Substantia nigra (tissue), 51 donors: ENCODE measurements at places on chromosomes 1 and 21.

DNA sequence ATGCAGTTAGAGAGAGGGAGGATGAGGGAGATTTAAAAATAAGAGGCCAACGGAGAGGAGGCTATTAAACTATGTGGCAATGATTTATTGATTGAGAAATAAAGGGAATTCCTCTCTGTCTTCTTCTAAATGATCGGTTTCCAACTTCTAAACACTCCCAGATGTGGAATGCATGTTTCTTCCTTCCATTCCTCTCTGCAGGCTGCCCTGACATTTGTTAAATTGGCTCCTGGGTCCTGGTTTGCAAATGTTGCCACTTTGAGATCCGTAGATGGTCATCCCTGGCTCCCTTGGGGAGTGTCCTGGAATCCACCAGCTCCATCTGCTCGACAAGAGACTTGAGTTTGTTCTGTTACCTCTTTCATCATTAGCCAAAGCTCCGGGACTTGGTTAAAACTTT lies 10.3 kb upstream of the C1orf198 start:
- no peak for DNase-seq

DNA sequence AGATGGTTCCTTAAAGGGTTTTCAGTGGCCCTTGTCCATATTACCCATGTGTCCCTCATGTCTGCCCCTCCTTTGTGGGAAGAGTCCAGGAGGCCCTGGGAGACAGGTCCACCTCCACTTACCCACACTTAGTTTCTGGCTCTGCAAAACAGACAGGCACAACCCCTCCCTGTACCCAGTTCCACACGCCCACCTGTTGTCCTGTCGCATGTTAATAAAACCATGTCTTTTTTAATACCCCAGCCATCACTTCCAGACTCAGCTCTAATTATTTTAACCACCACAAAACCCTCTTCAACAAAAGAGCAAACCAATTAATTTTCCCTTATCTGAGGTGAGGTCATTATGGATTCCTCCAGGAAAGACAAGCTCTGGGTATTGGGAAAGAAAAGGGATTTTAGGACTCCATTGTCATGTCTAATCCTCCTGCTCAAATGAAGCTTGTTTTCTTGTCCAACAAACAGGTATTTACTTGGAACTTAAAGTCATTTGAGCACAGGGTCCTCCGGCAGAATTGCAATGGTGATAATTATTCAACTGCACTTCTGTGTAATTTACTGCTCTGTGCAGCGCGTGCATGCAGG lies 68.9 kb downstream of the CCDC185 start:
- DNase-seq = no peak

- no peak for DNase-seq
These were observed 192.0 kb downstream of the SDCCAG8 start for GRCh38 chr1:243447844-243448243.

- no peak for DNase-seq
These were observed 3.7 kb downstream of the KNCN start for GRCh38 chr1:46547481-46548383.

DNA sequence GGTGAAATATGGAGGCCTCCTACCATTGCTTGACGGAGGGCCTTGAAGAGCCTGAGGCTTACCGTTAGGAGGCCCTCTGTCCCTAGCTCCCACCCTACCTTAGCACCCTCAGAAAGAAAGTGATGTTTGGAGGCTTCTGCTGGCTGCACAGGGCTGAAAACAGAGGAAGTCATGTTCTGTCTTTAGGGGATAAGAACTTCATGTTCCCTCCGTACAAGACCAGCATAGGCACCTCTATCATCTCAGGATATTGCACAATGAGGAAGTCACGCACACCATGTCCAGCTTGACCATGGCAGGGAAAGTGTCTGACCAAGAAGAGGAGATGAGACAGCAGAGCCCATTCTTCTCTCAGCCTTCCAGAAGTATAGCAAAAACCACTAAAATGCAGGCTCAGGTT lies 13.8 kb downstream of the ADORA3 start:
- no peak for DNase-seq

DNA sequence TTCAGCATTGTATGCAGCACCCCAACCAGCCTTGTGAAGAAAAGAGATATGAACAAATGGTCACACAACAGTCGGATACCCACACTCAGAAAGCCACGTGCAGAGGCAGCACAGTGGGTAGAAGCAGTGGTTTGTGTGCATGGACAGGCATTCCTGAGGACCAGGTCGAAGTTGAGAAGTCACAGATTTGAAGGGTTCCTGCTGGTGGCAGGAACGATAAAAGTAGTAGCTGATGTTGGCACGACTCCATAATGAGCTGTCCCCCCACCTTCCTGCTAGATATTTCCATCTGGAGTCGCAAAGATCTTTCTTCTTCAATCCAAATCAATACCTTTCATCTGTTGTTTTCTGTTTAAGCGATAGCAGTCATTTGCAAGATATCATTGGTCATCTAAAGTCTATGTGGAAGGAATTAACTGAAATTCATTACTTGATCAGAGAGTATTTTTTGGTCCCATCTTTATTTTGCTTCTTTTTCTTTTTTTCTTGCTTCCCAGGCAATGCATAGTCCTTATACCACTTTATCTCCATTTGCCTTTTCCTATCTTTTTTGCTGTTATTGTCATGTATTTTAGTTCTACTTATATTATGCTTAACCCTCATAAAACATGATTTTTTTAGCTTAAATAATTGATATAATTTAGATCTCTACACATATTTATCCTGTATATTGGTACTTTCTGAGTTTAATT lies 176.4 kb downstream of the DHRS3 start:
- DNase-seq = no peak

- DNase-seq = no peak
These were observed 11.5 kb upstream of the GJA8 start for GRCh38 chr1:147891088-147891487.

DNA sequence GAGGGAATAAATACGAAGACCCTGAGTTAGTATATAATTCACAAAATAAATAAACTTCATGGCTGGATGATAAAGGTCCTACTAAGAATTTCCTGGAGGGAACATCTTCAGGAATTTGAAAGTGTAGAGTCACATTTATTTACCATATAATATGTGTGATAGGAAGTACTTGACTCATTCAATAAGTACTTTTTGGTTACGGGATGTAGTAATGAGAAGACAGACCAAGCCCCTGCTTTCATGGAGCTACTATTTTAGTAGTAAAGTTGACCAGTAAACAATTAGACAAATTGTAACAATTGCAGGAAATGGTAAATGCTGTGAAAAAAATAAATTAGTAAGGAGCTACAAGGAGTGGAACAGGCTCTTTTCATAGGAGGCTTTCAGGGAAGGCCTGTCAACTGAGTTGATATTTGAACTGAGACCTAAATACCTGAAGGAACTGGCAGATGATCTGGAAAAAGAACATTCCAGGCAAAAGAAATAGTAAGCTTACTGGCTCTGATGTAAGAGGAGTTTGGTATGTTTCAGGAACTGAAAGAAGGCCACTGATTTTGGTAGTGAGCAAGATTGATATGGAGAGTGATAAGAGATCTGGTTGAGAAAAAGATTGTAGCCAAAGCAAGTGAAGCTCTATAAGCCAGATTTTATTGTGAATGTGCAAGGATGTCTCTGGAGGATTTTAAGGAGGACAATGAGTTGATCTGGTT lies 36.2 kb downstream of the CAMSAP2 start:
- DNase-seq = no peak

DNA sequence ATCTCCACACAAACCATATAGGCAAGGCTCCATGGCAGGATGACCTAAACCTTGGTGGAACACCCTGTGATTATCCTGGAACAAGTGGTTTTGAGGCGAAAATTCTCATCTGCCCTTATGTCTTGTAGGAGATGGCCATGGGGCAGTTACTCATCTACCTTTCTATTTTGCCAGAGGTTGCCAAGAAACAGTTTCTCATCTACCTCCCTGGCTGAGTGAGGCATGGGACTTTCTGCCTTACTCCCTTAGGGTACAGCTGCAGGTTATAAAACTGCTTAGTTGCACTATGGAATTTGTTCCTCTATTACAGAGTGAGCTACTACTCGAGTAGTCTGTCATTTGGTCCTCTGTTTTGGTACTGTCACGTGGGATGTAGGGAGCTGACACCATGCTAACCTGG lies 31.3 kb upstream of the GUCA2A start:
- DNase-seq = no peak

DNA sequence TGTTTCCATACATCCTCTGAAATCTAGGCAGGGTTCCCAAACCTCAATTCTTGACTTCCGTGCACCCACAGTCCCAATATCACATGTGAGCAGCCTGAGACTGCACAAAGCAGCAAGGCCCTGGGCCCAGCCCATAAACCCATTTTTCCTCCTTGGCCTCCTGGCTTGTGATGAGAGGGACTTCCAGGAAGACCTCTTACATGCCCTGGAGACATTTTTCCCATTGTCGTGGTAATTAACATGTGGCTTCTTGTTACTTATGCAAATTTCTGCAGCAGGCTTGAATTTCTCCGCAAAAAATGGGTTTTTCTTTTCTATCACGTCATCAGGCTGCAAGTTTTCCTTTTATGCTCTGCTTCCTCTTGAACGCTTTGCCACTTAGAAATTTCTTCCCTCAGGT lies 3.3 kb upstream of the PIGK start:
- DNase-seq = no peak

GRCh38 chr1:33147997-33148314 lies 33.9 kb downstream of the TRIM62 start:
- no peak for DNase-seq

GRCh38 chr1:64701071-64701470 lies 43.8 kb upstream of the RAVER2 start:
- DNase-seq = no peak

DNA sequence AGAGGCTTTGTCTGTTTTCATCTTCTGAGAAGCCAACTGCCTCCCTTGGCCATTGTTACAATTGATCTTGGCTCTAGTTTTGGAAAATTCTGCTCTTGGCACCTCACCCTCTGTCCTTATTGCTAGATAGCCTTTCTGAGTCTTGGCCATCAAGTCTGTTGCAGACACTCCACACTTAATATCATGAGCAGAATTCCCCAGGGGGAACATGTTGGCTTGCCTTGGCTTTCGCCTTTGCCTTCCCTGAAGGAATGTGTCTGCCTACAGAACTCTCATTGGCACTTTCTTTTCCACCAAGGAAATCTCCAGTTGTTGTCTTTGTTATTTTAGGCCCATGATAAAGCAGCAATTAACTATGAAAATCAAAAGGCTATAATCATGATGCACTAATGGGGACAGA lies 42.7 kb upstream of the LDLRAP1 start:
- no peak for DNase-seq

DNA sequence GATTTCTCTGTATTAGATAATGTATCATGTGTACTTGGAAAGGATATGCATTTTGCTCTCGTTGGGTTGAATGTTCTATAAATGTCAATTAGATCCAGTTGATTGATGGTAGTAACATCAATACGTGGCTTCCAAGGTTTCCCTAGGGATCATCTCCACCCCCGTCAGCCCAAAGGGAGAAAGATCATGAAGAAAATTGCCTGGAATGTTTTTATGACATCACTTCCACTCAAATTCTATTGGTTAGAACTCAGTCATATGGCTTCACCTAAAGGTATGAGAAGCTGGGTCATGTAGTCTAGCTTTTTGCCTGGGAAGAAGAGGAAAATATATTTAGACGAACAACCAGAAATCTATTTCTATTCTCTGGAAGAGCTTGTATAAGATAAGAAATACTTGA lies at the start of gene C1orf185:
Gene C1orf185, plus strand, starts transcription at position 253 of the 400 bp plus-strand sequence. Its CDS starts 6 bp downstream, at position 259.
- no peak for DNase-seq

GRCh38 chr21:27831816-27832569 lies 865.1 kb upstream of the ADAMTS5 start:
- no peak for DNase-seq

GRCh38 chr1:64956010-64956640 lies 10.2 kb downstream of the JAK1 start:
- DNase-seq = no peak

GRCh38 chr1:204652497-204652896 lies 33.0 kb downstream of the LRRN2 start:
- DNase-seq = no peak

DNA sequence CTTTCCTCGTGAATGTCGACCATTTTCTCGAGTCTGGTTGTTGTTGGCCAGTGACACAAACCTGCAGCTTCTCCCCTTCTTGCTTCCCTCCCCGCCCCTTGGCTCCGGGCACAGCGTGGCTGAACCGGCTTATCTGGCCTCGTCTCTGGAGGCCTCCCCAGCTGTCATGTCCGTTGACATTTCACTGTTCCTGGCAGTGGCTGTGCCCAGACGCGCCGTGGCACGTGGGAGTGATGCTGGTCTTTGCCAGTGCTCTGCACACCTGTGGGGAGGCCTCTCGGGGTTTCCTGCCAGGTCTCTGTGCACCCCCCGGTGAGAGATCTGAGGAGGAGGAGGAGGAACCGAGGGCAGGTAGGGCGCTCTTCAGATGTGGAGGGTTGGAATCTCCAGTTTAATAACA lies 23.7 kb downstream of the SKI start:
- DNase-seq = no peak

DNA sequence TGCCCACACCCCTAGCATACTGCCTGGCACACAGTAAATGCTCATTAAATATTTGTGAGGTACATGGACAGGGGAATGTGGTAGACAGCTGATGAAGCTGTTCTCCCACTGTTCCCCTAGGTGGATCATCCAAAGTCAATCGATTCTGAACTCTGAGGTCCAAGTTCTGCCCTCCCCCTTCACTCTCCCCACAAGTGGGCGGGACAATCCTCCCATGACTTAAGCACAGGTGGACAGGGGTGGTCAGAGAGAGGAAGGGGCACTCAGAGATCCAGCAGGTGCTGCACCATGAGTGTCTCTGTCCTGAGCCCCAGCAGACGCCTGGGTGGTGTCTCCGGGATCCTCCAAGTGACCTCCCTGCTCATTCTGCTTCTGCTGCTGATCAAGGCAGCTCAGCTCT lies at the start of gene CYP4A22:
Gene CYP4A22, plus strand, starts transcription at position 244 of the 400 bp plus-strand sequence. Its CDS starts 45 bp downstream, at position 289.
- no peak for DNase-seq

DNA sequence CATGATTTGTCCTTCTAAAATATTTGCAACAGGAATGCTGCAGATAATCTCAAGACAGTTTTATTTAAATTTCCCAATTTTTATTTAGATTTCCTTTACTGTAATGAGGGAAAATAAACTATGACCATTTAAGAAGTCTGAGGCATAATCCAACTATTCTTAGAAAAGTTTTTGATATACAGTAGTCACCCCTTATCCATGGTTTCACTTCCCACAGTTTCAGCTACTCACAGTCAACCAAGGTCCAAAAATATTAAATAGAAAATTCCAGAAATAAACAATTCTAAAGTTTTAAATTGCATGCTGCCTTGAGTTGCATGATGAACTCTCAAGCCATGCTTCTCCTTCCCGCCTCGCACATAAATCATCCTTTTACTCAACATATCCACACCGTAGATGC lies 33.3 kb downstream of the TOR3A start:
- DNase-seq = no peak

GRCh38 chr21:42234464-42235241 lies 15.7 kb downstream of the ABCG1 start:
- peak; percentile 81 for DNase-seq
